NCI-H2171 (cell line): ENCODE measurements at places on chromosomes 5 and 9.
A peak's percentile ranks its signal among the peaks of the same experiment; 100 is the strongest.

DNA sequence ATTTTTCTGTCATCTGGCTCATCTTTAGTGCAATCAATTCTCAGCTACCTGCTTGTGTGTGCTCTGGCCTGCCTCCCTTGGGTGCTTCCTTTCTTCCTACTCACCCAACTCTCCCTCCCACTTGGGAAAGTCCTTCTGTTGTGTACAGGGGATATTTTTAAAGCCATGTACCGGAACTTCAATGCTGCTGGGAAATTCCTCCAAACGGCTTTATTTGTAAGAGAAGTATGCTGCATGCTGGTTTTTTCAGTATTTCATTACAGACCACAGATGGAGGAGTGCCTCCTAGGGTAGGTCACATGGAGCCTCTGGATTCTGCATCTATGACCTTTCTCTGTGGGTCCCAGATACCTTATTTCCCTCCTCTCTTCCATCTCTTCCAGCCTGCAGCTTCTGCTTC, 5.4 kb upstream of the HMHB1 start:
- peak; percentile 46 for DNase-seq

DNA sequence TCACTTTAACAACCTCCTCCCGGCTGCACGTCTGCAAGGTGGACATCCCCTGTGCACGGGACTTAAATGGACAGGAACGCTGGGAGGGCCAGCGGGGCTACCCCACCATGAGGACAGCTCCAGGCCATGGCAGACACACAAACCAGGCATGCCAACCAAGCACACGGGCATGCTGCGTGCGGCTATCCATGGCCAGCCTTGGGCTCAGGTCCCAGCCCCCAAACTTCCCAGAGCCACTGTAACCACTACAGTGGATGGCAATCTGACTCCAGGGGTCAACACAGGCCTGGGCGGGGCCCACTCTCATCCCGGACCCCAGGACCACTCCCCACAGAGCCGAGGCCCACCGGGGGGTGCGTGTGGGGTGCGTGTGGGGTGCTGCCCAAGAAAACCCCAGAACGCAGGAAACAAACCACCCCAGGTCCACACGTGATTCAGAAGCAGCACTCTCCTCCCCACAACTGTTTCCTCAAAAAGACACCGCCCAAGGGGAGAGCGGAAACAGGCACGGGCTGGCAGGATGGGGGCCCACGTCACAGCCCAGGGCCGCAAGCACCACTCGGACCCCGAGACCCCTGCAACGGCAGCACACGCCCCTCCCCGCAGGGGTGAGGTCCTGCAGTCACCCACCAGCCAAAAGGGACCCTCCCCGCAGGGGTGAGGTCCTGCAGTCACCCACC, 7.4 kb downstream of the SLC12A7 start:
- no peak for DNase-seq

GRCh38 chr5:181223058-181223728, at the start of gene TRIM41:
Gene TRIM41 (plus strand): TSS chr5:181223281. CDS start chr5:181224000, 719 bp downstream.
- no peak for DNase-seq

DNA sequence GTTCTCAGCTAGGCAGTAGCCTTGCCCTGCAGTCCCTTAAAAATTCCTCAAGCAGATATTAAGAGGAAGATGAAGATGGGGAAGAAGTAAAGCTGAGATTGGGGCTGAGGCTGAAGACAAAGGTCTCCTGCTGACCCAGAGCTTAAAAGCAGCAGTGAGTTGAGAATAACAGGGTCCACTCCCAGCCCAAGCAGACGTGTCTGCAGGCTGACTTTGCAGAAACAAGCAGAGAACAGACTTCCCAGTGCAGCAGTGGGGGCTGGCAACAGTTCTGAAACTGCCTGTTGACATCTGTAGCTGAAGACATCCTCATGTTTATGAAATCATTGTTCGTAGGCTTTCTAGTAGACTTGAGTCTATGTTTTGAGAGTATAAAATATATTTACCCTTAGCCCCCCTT, 1.1 kb downstream of the CTXN3 start:
- no peak for DNase-seq

- DNase-seq = no peak
These were observed 28.4 kb upstream of the SHC3 start for GRCh38 chr9:89207026-89207425.

DNA sequence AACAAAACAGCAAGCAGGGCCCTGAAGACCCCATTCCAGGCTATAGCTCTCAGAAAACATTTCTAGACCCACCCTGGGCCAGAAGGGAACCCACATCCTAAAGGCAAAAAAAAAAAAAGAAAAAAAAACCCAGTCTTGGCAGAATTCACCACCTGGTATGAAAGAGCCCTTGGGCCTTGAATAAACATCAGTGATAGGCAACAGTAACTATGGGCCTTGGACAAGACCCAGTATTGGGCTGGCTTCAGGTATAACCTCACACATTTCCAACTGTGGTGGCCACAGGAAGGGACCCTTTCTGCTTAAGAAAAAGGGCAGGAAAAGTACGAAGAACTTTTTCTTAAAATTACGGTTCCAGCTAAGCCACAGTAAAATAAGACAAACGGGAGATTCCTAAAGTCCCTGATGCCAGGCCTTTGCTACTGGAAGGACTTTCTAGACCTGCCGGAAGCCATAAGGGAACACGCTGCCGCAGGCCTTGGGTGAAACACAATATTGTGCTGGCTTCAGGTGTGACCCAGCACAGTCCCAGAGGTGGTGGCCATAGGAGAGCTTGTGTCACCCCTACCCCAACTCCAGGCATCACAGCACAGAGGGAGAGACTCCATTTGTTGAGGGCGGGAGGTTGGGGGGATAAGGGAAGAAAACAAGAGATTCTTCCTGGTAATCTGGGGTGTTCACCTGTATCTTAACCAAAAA, 505.2 kb upstream of the RGMB start:
- DNase-seq = no peak
